ENCODE measurements at places on chromosomes 13 and 19.

GRCh38 chr19:16588824-16589577 is 16.8 kb upstream of the SLC35E1 start:
- DNase-seq: no peak

- DNase-seq: no peak
Observed at GRCh38 chr13:64643066-64643465, 2587.1 kb downstream of the PCDH9 start.

DNA sequence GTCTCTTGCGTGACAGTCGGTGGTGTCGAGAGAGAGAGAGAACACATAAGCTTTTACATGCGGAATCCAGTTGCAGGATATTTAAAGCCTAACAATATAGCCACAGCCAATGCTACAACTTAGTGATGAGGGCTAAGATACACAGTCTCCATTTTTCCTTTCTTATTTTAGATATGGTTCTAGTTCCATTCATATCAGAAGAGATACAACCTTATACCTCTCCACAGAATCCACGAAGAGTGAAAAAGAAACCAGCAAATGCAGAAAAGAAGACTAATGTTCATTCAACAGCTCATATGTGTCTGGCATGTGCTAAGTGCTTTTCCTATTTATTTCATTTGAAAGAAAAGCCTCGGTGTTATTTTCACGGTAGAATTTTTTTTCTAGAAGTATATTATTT is 249.0 kb upstream of the SLITRK1 start:
- no peak for DNase-seq

DNA sequence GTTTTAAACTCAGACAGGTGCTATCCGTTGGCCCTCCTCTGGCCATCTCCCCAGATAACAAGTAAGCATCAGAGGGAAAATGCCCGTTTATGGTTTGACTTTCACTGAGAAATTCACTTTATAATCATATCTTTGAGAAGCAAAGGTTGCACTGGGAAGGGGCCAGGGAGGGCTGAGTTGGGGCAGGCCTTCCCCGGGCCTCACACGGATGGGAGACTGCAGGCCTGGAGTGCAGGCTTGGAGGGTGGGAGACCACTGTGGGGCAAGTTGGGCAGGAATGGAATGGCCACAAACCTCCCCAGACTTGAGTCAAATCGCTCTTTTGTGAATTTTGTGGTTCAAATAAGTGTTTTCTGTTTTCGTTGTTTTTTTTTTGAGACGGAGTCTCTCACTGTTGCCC is 451.7 kb downstream of the TSHZ3 start:
- no peak for DNase-seq

Data from stimulated activated CD4-positive, alpha-beta T cell treated with anti-CD3 and anti-CD28 coated beads, Interleukin-15, amount 100 ng/mL, for 1 hour (primary cell).